Hippocampal formation (tissue), 2 donors: ENCODE measurements at places on chromosomes 3 and 15.
A peak's percentile ranks its signal among the peaks of the same experiment; 100 is the strongest.

GRCh38 chr15:50909010-50909317 is 481 bp downstream of the AP4E1 start:
- DNase-seq: no peak

- DNase-seq: no peak
These were observed 5.8 kb upstream of the RYR3 start for GRCh38 chr15:33304924-33305323.

- DNase-seq: no peak
These were observed 502.6 kb upstream of the CBLB start for GRCh38 chr3:106371221-106371970.

GRCh38 chr3:128490915-128491690 is 1.9 kb downstream of the GATA2 start:
- no peak for DNase-seq

GRCh38 chr3:152195206-152195605 is 73.5 kb upstream of the MBNL1 start:
- no peak for DNase-seq

- DNase-seq: no peak
These were observed 19.2 kb downstream of the PLD1 start for GRCh38 chr3:171790898-171791691.

- DNase-seq: peak; percentile 1
These were observed 234.5 kb upstream of the ICE2 start for GRCh38 chr15:60713119-60714084.

- no peak for DNase-seq
These were observed 25.4 kb upstream of the MRPS22 start for GRCh38 chr3:139318431-139318816.

DNA sequence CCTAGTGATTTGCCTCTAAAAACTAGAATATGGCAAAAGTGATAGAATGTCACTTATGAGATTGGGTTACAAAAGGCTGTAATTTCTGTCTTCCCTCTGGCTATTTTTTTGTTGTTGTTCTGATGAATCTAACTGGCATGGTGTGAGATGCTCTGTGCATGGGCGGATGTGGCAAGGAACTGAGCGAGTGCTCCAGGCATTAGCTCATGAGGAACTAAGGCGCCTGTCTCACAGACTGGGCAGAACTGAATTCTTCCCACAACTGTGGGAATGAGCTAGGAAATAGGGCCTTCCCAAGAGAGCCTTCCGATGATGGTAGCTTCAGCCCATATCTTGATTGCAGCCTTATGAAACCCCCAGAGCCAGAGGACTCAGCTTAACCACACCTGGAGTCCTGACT is 222.5 kb downstream of the NR2F2 start:
- DNase-seq: no peak

DNA sequence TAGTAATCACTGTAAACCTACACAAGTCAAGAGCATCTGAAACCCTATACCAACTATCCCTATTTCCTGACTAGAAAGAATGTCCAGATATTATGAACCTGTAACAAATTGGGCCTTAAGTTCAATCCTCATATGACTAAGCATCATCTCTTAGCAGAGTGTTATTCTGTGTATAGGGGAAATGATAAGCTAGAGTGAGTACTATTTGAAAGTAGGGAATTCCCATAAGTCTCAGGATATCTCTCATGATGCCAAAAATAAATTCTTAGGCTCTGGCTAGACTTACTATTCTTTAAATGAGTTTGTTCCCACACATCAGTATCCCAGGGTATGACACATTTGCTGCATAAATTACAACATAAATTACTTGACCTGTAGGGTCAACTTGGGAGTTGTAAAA is 15.3 kb downstream of the MRPL47 start:
- DNase-seq: no peak

DNA sequence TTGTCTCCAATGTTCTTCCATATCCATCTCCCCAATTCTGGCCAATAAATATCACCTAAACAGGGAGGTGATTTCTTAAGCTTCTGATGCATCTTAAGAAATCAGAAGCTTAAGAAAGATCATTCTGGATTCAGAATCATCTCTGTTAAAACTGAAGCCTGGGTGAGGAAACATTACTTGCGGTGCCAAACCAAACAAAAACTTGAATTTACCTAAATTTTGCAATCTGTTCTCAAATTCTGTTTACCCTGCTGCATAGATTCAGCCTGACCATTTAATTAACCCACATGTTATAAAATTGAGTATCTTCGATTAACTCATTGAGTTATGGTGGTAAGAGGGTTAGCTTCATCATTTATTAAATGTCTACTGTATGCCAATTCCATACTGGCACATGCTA is 204.4 kb upstream of the ZNF385D start:
- no peak for DNase-seq

DNA sequence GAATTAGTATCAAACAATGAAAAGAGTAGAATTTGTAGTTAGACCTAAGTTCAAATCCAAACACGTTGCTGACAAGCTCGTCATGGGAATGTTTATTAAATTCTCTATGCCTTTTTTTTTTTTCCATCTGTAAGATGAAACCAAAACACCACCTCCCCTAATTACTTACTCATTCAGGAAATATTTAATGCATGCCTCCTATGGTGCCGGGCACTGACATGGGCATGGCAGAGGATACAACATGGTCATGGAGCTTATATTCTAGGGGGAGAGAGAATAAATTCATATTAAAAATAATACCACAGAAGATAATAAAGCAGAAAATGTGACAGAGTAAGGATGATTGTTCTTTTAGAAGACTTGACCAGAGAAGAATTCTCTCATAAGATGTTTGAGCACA is 215.8 kb downstream of the RYR3 start:
- DNase-seq: no peak

- DNase-seq: no peak
These were observed 12.6 kb upstream of the ALAS1 start for GRCh38 chr3:52185311-52185710.

DNA sequence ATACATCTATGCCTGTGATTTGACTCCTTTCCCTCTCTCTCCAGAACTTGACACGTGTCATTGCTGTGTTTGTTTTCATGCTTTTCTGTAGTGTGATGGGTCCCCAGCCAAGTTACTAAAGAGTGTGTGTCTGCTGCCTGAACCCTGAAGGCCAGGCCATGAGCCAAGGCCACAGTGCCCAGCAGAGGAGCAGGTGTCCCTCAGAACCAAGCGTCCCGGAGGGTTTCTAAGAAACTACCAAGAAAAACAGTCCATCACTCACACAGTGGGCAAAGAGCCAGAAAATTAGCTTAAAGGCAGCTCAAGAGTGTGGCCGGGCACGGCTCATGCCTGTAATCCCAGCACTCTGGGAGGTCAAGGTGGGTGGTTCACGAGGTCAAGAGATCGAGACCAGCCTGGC is 35.2 kb downstream of the FBXO45 start:
- no peak for DNase-seq

- no peak for DNase-seq
These were observed 372.3 kb upstream of the IL12A start for GRCh38 chr3:159616234-159616825.

DNA sequence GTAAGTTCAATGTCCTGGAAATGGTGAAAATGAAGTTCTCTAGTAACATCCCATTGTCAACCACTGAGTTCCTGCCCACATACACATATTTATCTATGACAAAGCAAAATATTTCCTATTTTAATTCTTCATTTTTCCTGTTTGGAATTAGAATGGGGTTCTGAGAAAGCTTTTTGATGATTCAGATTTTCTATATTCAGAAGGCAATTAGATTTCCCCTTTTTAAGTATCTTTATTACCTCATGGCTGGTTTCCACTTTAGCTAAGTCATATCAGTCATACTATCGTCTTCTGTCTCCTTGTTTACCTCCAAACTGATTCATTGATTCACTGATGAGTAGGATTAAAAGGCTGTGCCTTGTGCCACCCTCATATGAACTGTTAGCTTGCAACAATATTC is 17.9 kb downstream of the ETFA start:
- DNase-seq: no peak

GRCh38 chr3:52756141-52756540 is 14.6 kb downstream of the NEK4 start:
- no peak for DNase-seq

DNA sequence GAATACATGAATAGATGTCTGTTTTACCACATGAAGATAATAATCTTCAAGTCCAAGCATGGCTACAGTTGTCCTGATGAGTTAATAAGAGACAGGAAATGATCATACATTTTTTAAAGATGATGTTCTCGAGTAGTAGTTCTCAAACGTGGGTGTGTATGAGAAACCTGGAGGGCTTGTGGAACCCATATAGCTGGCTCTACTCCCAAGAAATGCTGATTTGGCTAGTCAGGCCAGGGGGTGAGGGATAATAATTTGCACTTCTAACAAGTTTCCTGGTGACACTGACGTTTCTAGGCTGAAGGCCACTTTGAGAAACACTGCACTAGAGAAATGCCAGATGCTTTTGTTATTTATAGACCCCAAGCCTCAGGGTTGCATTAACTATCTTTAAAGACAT is 37.0 kb downstream of the ROPN1B start:
- no peak for DNase-seq
